ENCODE measurements at places on chromosomes 13 and 19.

GRCh38 chr13:37534181-37534580, 64.4 kb downstream of the POSTN start:
- DNase-seq = peak; percentile 97

- DNase-seq = peak; percentile 93
These were observed 10.6 kb downstream of the RXFP2 start for GRCh38 chr13:31749929-31750328.

DNA sequence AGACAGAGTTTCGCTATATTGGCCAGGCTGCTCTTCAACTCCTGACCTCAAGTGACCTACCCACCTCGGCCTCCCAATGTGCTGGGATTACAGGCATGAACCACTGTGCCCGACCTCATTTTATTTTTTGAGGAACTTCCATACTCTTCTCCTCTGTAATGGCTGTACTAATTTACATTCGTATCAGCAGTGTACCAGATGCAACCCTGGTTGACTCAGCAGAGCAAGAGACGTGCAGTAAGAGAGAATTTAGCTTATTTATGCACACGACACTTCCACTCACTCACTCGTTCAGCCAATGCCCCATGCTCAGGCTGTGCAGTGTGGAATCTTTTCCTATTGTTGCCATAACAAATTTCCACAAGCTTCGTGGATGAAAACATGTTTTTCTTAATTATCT, 6.9 kb downstream of the KIR3DL3 start:
- DNase-seq = no peak

- DNase-seq = no peak
These were observed 3.4 kb downstream of the TCF3 start for GRCh38 chr19:1648920-1649541.

- DNase-seq = no peak
These were observed 99.6 kb upstream of the SIAH3 start for GRCh38 chr13:45951166-45951565.

DNA sequence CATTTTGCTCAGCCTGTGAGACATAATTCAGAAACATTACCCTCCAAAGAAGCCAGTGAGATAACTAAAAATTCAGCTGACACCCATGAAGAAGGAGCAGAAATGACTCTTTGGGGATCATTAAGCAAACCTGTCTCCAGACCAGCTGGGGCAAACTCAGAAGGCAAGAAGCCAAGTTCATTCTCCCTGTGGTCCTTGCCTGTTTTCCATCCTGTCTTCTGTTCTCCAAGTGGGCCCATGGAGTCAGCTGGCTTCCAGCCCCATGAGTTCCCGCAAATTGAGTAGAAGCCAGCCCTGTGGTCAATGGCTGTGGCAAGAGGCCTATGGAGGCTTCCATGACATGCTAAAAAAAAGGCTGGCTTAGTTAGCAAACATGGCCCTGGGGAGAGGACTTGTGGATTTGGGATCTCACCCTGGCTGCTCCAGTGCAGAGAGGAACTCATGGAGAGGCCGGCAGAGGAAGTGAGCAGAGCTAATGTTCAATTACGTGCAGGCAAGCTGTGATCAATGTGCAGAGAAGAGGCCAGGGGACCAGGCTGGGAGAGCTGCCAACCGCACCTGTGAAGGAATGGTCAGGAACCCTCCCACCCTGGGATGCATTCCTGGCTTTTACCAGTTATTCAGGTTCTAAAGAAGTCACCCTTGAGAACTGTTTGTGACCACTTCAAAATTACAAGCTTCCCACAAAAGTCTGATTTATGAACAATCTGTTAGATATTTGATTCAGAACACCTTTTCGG, 229.1 kb downstream of the TSHZ3 start:
- DNase-seq = peak; percentile 44

GRCh38 chr13:36212789-36213188, 1.6 kb downstream of the SOHLH2 start:
- DNase-seq = no peak

DNA sequence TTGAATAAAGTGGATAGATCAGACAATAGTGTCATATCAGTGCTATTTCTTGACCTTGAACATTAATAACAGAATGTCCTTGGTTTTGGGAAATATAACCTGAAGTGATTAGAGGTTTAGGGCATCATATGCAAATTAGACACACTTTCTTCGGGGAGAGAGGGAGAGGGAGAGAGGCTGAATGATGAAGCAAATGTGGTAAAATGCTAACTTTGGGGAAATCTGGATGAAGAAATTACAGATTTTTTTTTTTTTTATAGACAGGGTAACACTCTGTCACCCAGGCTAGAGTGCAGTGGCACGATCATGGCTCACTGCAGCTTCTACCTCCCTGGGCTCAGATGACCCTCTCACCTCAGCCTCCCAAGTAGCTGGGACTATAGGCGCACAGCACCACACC, 3.9 kb upstream of the NCR1 start:
- DNase-seq = no peak

- DNase-seq = peak; percentile 64
These were observed 1.7 kb downstream of the UBXN6 start for GRCh38 chr19:4455719-4456475.

All from fibroblast of skin of scalp (primary cell).